ENCODE measurements at places on chromosomes 3 and 15.
A peak's percentile ranks its signal among the peaks of the same experiment; 100 is the strongest.

DNA sequence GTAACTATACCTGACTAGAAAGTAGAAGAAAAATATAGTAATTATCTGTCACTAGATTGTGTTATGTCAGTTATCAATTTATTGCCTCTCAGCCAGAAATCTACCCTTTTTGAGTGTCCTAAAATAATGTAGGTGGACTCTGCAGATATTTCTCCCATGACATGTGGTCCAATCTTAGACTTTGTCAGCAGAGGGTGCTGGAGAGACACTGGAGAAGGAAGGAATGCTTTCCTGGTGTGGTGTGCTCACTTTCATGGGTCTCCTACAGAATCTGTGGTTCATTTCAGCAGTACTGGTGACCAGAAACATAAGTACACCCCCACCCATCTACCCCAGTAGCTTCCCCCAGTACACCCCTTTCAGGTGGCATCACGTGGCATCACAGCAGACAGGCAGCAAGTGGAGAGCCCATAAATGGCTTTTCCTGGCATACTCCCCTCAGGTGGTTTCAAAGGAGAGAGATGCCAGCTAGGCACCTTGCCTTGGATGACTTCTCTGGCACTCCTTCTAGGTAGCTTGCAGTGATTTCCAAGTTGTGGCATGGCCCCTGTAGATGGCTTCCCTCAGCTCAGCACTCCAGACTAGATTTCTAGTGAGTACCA, 114.7 kb downstream of the GADL1 start:
- DNase-seq, result no peak

- no peak for DNase-seq
These were observed 230.6 kb upstream of the PEX5L start for GRCh38 chr3:180267202-180267843.

GRCh38 chr15:91465696-91466095, 365.6 kb downstream of the SV2B start:
- no peak for DNase-seq

GRCh38 chr3:116164039-116164438, 281.2 kb downstream of the LSAMP start:
- DNase-seq, result no peak

DNA sequence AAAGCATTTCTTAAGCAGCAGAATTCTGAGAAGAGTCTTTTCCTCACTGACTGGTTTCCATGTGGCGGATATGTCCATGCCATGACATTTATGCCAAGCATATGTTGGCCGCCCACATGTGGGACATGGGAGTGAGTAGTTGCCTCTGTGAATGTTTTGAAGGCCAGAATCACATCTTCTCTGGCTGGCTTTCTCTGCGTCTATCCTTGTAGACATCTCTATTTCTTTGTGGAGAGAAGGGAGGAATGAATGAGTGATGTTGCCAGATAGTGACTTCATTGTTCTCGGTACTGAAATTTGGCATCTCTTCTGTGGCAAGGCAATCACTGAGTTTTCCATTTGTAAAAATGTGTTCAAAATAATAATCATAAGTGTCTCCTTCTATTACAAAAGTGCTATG, 316.0 kb downstream of the CLSTN2 start:
- DNase-seq, result no peak

DNA sequence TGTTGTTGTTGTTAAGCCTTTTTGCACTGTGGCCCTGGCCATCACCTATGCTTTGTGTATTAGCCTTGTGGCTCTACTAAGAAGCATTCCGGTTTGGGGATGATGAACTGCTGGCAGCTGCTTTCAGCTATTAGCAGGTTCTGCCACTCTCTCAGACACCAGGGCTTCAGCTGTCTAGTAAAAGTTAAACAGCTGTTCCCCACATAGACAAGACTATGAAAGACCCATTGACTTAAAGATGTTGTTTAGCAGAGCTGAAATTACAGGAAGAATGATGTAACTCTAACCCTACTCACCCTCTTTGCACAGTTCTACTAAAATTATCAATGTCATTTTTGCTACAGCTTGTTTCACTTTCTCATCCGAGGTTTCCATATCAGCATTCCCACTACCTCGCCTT, 131.2 kb upstream of the CGNL1 start:
- DNase-seq, result no peak

DNA sequence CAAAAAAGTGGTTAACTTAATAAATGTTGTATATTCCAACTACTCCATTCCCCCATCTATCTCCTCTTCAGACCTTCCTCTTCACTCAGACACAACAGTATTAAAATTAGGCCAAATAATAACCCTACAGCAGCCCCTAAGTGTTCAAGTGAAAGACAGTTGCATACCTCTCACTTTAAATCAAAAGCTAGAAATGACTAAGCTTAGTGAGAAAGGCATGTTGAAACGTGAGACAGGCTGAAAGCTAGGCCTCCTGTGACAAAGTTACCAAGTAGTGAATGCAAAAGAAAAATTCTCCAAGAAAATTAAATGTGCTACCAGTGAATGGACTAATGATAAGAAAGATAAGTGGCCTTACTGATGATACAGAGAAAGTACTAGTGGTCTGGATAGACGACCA, 71.7 kb downstream of the ANKRD28 start:
- no peak for DNase-seq

- no peak for DNase-seq
These were observed 35.2 kb downstream of the ZNF710 start for GRCh38 chr15:90036343-90036742.

DNA sequence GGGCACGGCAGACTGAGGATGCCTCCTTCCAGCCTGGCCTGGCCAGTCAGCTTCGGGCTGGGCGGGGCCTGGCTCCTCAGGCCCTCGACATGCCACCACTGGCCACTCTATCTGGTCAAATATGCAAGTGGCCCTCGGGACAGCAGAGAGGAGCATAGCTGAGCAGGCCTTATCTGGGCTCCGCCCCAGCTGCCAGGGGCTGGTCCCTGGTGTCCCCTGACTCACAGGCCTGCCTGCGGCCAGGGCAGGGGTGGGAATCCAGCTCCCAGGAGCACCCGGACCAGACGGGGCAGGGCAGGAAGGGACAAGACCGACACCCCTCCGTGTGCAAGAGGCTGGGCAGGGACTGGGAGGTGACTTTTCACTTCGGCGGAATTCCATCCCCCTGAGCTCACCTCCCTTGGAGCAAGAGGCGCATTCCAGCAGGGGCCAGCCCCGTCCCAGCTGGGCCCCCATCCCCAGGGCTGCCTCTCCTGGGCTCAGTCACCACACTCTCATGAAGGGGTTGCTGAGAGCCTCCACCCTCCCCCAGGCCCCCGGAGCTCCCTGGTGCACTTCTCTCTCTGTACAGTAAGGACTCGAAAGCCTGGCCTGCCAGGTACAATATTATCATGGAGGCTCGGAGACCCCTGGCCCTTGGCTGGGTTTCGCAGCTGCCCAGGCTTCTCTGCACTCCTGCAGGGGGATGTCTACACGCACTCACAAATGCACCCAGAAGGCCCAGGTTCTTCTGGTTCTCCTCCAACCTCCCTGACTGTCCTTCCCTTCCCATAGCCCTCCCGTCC, 29.5 kb downstream of the WNT7A start:
- DNase-seq, result no peak

GRCh38 chr15:69524296-69524695, 71.7 kb downstream of the RPLP1 start:
- no peak for DNase-seq

DNA sequence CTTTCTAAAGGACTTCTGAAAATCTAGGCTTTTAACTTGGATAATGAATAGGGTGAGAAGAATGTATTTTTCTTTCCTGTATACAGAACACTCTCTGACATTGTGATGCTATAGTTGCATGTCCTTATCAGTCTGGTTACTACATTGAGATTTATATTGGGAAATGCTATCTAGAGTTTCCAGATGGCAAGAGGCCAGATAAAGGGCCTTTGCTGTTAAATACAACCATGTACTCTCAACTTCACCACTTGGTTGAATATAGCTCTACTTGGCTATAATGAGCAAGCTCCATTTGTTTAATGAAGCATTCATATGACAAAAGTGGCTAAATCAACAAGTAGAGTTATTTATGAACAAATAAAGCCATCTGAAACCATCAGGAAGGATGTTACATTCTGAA, 91.0 kb downstream of the IGSF11 start:
- no peak for DNase-seq

- no peak for DNase-seq
These were observed 775.9 kb downstream of the SQOR start for GRCh38 chr15:46410705-46411104.

- DNase-seq, result no peak
These were observed 21.9 kb downstream of the MKRN2 start for GRCh38 chr3:12578742-12579141.

DNA sequence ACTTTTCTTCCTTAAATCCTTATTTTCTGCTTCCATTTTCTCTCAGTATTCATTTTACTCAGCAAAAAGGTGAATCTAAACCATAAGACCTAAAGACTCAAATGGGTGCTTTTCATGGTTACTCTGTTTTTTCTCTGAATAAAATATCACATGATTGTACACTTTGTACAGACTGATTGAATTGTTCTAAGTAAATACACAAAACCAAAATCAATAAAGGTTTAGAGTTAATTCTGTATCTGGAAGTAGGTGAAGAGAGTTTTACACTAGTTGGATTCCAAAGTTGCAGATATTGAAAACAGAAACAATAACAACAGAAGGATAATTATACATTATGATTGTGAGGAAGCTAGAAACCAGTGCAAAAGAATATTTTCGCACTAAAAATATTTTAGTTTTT, 546.2 kb downstream of the TUSC7 start:
- no peak for DNase-seq

- DNase-seq, result no peak
These were observed 1085.0 kb upstream of the ALCAM start for GRCh38 chr3:104281713-104282112.

GRCh38 chr3:23553353-23553752, 252.4 kb upstream of the UBE2E1 start:
- DNase-seq, result no peak

DNA sequence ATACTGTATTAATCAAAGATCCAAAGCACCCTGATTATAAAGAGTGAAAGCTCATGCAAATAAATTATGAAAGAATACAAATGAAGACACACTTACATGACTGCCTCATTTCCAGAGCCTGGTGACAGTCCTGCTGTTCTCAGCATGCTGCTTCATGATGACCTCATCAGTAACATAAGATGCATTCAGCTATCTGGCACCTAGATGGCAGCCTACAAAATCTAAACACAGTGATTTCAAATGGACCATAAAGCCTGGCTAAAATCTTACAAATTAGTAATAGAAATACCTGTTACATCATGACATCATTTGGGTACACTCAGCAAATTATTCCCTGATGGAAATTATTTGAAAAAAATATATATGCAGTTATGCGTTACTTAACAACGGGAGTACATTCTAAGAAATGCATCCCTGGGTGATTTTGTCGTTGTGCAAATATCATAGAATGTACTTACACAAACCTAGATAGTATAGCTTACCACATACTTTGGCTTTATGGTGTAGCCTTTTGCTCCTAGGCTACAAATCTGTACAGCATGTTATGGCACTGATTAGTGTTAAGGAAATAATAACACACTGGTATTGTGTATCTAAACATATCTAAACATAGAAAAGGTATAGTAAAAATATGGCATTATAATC, 207.2 kb downstream of the EPHA3 start:
- peak; percentile 41 for DNase-seq

- DNase-seq, result no peak
These were observed 14.0 kb downstream of the TIGIT start for GRCh38 chr3:114307832-114308231.

GRCh38 chr3:170338690-170339340, 18.7 kb upstream of the SKIL start:
- no peak for DNase-seq

DNA sequence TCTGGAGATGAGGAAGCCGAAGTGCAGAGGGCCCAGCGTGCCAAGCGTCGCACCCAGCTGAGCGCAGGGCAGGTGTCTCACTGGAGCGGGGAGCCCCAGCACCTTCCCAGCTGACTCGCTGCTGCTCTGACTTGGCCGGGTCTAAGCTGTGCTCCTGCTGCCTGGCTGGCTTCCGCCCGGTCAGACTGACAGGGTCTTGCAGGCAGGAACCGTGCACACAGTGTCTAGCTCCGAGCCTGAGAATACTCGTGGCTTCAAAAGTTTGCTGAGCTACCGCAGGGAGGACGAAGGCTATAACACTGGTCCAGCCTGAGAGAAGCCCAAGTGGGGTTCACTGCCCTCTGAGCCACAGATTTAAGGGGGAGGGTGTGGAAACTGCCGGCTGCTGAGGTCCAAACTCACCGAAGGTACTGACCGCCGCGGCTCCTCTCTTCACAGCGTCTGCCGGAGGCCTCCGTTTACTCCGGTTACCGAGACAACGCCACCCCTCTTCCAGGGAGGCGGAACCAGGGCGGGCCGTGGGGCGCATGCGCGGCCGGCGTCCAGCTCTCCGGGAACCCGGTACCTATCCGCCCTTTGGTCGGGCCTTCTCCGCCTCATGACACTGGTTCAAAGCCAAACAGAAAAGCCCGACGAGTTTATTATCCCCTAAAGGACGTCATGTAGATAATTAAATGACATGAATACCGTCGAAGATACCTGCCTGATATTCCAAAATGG, at the start of gene CFAP44:
CFAP44 (minus strand) TSS at position 443 of the 720 bp plus-strand sequence. CDS start 7,829 bp downstream, outside the sequence.
- no peak for DNase-seq

GRCh38 chr3:152177757-152178156, 91.0 kb upstream of the MBNL1 start:
- no peak for DNase-seq

- DNase-seq, result no peak
These were observed 712.3 kb upstream of the LMCD1 start for GRCh38 chr3:7789324-7789723.

GRCh38 chr3:144912968-144913367, 941.3 kb downstream of the DIPK2A start:
- DNase-seq, result no peak

DNA sequence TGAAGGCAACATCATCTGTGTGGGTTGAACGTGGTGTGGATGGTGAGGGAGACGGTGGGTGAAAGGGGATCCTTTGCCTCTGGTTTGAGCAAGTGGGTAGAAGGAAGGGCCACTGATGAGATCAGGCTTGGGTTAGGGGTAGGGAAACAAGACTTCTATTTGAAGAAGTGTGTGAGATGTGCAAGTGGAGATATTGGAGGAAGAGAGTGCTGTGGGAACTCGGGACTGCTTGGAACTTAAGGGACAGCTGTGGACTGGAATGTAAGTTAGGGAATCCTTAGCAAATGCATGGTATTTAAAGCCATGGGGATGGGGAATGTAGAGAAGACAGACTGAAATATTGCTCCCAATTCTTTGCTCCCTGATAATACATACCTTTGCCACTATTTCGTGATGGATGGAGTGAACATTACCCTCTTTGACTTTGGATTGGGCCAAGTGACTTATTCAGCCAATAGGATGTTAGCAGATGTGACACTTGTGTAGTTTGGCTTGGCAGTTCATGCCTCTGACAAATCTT, 30.2 kb upstream of the AMOTL2 start:
- no peak for DNase-seq

DNA sequence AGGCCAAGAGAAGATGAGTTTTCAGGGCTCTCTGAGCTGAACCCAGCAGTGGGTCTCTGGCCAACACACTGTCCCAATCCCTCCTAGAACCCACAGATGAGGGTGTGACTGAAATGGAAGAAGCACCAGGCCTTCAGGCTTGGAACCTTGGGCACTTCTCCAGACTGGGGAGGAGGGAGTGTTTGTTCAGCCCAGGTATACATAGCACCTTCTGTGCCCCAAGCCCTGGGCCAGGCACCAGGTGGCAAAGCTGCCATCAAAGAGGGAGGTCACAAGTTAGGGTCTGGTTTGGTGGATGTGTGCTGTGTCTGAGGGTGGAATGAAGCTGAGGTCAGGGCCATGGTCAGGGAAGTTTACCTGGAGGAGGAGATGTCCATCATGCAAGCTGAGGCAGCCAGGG, 15.8 kb upstream of the RHO start:
- DNase-seq, result no peak

All from smooth muscle cell of the brain vasculature (primary cell).